NCI-H2171 treated with DMSO at 0.1 percent for 48 hours (cell line): ENCODE measurements at places on chromosomes 1 and 21.

- DNase-seq = no peak
These were observed 255.1 kb downstream of the FGGY start for GRCh38 chr1:59552007-59552406.

DNA sequence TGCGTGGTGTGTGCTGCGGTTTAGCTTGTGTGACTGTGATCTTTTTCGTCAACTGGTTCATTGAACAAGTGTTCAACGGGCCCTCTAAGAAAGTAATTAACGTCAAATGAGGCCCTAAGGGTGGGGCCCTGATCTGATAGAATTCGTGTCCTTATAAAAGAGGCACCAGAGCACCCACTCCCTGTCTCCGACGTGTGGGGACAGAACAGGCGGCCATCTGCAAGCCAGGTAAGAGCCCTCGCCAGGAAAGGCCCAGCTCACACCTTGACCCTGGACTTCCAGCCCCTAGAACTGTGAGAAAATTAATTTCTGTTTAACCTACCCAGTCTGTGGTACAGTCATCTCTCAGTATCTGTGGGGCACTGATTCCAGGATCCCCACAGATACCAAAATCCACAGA, 20.4 kb upstream of the SAMD11 start:
- no peak for DNase-seq

DNA sequence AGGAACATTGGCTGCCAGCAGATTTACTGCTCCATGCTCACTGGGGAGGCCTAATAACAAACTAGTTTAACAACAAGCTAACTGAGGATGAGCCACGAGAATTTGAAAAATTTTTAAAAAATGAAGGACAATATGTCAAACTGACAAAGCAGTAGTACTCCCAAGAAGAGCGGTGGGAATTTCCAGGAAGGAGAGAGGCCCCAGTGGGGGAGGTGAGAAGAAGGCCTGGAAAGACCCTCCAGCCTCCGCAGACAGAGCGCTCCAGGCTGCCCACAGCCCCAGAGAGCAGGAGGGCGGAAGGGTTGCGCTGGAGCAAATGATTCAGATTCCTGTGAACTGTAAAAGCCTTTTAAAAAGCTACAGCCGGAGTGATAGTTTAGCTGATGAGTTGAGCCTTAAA, 78.5 kb downstream of the SIPA1L2 start:
- no peak for DNase-seq

GRCh38 chr1:224564454-224565084, 51.5 kb upstream of the CNIH3 start:
- peak; percentile 79 for DNase-seq

GRCh38 chr1:168234846-168235547, 9.2 kb downstream of the SFT2D2 start:
- DNase-seq = no peak

- DNase-seq = no peak
These were observed 23.3 kb upstream of the OTUD3 start for GRCh38 chr1:19858893-19859292.

DNA sequence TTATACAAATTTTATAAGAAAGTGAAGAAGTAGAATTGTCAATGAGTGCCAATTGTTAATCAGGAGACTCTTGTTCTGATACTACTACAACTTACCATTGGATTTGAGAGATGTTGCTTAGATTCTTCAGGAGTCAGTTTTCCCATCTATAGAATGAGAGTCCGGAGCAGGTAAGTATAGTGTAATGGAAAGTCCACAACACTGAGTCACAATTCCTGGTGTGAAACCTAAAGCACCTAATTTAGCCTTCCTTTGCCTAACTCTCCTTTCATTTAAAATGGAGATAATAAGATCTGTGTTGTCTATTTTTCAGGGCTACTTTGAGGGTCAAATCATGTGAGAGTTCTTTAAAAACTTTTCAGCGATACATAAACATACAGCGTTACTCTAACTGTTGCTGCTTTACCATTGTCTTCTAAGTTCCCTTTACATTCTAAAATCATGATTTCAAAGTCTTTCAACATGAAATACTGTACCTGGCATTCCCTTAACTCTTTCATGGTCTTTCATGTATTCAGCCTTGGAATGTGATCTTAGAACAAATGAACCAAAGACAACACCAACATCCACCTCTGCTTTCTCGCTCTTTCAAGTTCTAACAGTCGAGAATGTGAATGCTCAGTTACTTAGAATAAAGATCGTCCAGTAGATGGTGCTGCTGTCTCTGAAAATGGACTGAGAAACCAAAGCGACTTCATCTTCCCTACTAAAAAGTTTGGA, 90.9 kb downstream of the SLC30A10 start:
- DNase-seq = peak; percentile 61

- no peak for DNase-seq
These were observed 1.2 kb downstream of the C2CD4D start for GRCh38 chr1:151838222-151839081.

GRCh38 chr1:1137256-1138045, 21.6 kb upstream of the C1orf159 start:
- DNase-seq = peak; percentile 55

DNA sequence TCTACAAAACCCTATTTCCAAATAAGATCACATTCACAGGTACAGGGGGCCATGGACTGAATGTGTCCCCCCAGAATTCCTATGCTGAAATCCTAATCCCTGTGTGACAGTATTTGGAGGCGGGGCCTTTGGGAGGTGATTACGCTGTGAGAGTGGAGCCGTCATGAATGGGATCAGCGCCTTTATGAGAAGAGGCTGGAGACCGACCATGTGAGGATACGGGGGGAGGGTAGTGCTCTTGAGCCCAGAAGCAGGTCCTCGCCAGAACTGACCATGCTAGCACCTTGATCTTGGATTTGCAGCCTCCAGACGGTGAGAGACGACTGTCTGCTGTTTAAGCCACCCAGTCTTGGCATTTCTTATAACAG, 23.8 kb upstream of the KIF26B start:
- DNase-seq = no peak

- no peak for DNase-seq
These were observed 18.3 kb downstream of the ATP2B4 start for GRCh38 chr1:203644661-203645510.

GRCh38 chr1:176801514-176802020, 338.6 kb downstream of the PAPPA2 start:
- peak; percentile 34 for DNase-seq

DNA sequence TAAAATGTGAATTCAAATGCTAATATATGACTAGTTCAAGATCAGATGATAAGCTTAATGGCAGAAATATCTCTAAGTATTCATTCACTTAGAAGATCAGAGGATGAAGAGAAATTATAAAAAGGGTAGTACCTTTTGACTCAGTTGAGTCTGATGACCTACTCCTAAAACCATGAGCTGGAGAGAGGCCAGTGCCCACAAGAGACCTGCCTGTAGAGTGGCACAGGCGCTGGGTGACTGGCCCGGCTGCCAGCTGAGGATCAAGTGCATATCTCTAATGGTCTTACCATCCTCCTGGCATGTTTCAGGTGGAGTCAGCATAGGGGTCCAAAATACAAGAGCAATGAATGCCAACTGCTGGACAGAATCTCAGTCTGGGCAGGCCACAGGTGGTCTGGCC, 14.1 kb downstream of the DDAH1 start:
- DNase-seq = no peak

DNA sequence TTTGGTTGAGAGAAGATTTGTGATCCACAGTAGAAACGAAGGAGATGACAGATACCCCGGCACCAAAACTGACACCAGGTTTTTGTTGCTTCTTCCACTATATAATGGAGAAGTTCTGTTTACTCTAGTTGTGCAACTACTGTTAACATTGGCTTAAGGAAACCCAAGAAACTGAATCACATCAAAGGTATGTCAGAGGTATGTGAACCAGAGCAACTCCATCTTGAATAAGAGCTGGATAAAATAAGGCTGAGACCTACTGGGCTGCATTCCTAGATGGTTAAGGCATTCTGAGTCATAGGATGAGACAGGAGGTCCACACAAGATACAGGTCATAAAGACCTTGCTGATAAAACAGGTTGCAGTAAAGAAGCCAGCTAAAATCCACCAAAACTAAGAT, 173.7 kb upstream of the CAMK1G start:
- no peak for DNase-seq

DNA sequence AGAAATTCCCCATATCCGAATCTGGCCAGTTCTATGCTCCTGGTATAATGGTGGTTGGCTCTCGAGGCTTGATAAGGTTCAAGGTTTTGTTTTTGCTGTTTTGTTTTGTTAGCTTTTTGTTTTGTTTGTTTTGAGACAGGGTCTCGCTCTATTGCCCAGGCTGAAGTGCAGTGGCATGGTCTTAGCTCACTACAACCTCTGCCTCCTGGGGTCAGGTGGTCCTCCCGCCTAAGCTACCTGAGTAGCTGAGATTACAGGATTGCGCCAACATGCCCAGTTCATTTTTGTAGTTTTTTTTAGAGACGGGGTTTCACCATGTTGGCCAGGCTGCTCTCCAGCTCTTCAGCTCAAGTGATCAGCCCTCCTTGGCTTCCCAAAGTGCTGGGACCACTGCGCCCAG, 109.1 kb upstream of the ERRFI1 start:
- no peak for DNase-seq

DNA sequence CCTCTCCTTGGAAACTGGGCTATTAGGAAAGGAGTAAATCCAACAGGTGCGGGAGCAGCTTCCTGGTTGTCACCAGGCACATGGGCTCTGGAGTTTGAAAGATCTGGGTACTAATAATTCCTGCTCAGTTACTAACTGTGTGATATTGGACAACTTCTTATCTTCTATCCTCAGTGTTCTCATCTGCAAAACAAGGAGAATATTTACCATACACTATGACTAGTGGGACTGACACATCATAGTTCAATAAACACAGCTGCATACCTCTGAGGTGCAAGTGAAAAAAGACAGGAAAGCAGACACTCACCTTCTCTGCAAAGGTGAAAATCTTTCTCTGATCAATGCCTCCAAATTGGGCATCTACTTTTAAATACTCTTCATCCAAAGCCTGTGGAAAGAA, 19.7 kb downstream of the YARS1 start:
- no peak for DNase-seq

DNA sequence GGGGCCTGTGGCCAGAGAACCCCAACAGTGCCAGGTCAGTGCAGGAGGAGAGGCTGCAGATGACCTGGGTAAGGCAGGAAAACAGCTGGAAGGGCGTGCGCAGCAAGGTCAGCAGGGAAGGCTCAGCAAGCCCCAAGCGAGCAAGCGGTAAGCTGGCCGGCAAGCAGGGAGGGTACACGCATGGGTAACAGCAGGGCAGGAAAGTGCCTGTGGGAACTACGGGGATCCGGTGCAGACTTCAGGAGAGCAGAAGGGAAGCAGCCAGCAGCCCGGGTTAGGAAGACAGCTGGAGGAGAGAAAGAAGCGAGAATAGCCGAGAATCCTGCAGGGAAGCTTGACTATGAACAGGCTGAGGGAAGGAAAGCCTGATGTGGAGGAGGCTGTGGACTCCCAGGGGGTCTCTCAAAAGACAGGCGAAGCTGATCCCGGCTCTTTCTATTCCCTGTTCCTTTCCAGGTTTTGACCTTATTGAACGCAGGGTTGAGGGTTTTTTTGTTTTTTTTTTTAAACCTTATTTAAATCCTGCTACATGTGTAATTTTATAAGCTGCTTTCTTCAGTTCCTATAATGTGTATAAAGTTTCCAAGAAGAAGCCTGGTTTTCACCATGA, 20.9 kb downstream of the UMODL1 start:
- peak; percentile 61 for DNase-seq

- DNase-seq = no peak
These were observed 7.3 kb downstream of the TSHB start for GRCh38 chr1:115036814-115037507.

- DNase-seq = no peak
These were observed 65.4 kb upstream of the KRTAP19-8 start for GRCh38 chr21:31103571-31104265.

GRCh38 chr1:178962853-178963711, 62.6 kb upstream of the FAM20B start:
- no peak for DNase-seq

- DNase-seq = no peak
These were observed 4.4 kb downstream of the SELENON start for GRCh38 chr1:25804244-25804963.

DNA sequence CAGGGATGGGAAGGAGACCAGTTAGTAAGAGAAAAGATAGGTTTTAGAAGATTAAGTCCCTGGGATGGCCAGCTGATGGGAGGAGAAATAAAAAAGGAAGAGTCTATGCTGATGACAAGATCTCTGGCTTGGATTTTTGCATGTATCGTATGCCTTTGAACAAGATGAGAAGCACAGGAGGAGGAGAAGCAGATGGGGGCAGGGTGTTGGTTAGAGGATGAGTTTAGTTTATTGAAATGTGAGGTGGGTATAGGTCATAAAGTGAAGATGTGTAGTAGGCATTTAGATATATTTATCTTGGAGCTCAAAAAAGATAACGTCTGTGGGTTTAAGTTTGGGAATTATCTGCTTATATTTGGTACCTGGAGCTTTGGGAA, 1.4 kb downstream of the TIPRL start:
- DNase-seq = peak; percentile 33

DNA sequence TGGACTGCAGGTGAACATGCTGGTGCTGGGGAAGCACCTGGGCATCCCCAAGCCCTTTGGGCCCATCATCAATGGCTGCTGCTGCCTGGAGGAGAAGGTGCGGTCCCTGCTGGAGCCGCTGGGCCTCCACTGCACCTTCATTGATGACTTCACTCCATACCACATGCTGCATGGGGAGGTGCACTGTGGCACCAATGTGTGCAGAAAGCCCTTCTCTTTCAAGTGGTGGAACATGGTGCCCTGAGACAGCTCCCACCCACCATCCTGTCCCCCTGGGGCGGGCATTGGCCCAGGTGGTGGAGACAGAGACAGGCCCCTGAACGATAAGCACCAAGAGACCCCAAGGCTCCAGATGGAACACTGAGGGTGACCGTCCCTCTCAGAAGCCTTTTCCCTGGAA, 25.2 kb upstream of the PADI4 start:
- DNase-seq = no peak

DNA sequence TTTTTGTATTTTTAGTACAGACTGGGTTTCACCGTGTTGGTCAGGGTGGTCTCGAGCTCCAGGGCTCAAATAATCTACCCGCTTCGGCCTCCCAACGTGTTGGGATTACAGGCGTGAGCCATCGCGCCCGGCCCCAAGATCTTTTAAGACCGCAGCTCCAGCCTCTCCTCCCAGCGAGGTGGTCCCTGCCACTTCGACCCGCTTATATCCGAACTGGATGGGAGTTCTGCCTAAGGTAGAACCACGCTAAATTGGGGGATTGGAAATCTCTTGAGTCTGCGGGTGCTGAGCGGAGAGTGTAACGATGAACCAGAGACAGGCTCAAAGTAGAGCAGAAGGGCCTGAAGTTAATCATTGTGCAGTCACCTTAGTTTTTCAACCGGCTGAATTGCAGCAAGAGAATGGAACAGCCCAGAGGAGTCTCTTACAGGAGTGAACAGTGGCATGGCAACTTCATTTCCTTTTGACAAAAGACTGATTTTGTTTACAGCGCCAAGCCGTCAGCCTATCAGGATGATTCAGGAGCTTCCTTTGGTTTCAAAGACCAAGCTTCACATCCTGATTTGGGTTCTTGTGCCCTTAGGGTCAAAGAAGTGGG, 726 bp upstream of the CYB5R1 start:
- DNase-seq = peak; percentile 20

GRCh38 chr1:49351768-49352167, 575.1 kb upstream of the BEND5 start:
- no peak for DNase-seq
